ENCODE measurements at places on chromosomes 7 and 10.

DNA sequence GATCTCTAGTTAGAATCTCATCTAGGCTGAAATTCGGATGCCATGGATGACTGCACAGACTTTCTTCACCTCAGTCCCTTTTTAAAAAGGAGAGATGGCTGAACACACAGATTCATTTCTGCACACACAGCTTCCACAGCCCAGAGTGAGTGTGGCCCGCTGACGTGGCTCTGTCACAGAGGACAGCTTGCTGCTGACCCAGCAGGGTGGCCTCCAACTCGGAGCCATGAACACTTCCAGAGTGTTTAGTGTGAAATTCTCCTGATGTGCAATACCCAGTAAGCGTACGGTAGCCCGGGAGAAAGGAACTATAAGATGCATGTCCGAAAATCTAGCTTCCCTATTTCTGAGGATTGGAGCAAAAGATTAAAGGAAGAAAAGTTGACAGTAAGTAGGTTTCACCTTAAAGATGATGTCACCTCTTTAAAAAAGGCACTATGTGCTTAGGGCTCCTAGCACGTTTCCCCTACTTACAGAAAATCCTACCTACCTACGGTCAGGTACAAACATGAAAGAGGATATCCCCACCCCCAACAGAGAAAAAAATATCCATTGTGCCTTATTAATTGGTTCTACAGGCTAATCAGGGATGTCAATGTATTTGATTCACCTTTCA, 162.2 kb downstream of the RAPGEF5 start:
- no peak for DNase-seq

DNA sequence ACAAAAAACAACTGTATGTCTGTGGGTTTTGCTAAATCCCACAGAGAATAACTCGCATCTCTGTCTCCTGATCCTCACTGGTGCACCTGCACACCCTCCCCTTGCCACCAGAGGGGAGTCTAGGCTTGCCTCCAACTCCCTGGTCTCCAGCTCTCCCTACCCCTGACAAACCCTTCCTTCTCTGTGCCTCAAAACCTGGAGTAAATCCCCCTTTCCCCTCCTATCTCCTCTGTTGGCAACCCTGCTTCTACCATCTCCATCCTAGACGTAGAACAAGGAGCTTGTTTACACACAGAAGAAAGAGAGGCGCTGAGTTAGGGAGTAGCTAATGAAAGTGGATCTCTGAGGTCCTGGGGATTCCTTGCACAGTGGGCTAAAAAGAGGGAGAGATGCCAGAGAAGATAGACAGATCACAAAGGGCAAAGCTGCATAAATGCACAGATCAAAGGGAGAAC, 6.0 kb downstream of the MBLAC1 start:
- peak; percentile 45 for DNase-seq

DNA sequence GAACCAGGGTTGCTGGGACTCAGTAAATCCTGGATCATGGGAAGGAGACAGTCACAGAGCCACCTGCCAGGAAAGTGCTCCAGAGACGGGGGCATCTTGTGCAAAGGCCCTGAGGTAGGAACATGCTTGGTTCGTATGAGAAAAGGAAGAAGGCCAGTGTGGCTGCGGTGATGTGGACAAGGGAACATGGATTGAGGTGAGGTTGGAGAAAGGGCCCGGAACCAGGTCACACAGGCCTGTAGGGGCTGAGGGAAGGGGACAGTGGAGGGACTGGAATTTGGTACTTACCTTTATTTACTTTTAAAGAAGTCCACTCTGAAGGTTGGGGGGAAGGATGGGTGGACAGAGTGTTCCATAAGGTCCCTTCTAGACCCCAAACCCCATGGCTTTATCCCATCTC, 32.9 kb upstream of the CXCL12 start:
- no peak for DNase-seq

DNA sequence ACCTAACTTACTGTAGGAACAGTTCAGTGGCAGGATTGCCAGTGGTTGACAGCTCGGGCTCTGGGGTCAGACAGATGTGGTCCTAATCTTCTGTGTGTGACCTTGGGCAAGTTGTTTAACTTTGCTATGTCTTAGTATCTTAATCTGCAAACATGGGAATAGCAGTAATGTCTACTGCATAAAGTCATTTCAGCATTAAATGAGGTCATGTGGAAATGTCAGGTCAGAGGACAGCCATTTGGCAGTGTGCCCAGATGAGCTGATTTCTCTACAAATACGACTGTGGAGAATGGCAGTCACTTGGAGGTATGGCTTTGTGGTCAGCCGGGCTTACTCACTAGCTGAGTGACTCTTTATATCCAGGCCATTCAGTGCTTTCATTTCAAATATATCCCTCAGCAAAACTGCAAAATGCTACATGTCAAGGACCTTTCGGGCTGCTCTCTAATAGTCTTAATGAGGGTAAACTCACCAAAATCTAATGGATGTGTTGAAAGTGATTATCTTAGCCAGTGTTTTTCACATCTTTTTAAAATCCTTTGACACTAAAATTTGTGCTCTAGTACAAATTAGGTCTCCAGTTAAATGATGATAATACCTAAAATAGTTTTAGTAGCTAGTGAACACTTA, 171.4 kb downstream of the ST7 start:
- no peak for DNase-seq

GRCh38 chr10:1109795-1110673, 53.8 kb downstream of the WDR37 start:
- peak; percentile 59 for DNase-seq

DNA sequence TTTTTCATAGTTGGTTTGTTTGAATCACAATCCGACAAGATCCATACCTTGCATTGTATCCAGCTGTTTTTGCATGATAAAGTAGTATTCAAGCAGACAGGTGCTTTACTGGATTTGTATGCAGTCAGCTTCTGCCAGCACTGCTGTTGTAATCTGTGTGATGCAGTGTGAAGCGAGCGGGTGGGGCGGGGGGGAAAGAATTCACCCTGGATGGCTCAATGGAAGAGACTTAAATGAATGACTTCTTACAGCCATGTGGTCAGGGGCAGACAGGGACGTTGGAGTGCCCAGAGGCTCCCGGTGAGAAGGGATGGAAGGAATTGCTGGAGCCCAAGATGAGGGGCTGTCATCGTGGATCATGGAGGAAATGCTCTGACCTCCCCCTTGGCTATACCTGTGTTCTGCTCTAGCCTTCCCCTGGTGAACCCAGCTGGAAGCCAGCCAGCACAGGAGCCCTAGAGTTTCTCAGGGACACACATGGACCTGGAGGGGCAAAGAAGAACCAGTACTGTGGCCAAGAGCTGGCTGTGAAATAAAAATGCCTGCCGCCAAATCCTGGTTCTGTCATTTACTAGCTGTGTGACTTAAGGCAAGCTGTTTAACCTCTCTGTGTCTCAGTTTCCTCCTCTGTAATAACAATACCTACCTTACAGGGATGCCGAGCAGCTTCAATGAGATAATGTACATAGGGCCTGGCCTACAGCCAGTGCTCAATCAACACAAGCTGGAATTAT, 14.1 kb downstream of the NFE2L3 start:
- DNase-seq: no peak

- no peak for DNase-seq
Measured at GRCh38 chr10:83954193-83954799, 185.0 kb upstream of the GHITM start.

GRCh38 chr7:37110660-37111424, 337.8 kb downstream of the ELMO1 start:
- no peak for DNase-seq

GRCh38 chr10:77562742-77563141, 74.9 kb downstream of the KCNMA1 start:
- DNase-seq: no peak
